ENCODE measurements at places on chromosomes 16 and 17.

DNA sequence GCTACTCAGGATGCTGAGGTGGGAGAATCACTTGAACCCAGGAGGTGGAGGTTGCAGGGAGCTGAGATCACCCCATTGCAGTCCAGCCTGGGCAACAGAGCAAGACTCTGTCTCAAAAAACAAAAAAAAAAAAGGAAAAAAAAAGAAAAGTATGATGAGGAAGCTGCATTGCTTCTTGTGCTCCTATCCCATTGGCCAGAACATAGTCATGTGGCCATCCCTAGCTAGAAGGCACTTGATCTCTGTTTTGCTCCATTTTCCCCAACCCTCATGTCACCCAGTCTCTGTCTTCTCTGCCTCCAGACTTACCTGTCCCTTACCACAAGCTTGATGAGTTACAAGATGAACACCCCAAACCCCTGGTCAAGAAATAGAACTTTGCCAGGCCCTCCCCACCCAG, 112.7 kb upstream of the TMEM97 start:
- DNase-seq = no peak

DNA sequence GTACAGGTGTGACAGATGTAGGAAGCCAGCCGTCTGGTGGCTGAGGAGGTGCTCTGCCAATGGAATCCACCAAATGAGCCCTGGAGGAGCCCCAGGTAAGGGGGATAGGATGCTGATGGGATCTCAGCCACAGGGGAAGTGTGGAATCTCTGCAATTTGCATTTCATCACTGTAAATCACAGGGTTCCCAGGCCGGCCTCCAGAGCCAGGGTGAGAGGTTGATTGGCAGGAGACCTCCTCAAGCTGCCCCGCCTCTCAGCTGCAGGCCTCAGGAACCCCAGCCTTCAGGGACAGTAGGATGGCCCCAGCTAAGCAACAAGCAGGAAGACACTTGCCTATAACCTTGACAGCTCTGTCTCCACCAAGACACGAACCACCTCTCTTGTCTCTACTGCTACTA, 39.4 kb downstream of the RTN4RL1 start:
- no peak for DNase-seq

DNA sequence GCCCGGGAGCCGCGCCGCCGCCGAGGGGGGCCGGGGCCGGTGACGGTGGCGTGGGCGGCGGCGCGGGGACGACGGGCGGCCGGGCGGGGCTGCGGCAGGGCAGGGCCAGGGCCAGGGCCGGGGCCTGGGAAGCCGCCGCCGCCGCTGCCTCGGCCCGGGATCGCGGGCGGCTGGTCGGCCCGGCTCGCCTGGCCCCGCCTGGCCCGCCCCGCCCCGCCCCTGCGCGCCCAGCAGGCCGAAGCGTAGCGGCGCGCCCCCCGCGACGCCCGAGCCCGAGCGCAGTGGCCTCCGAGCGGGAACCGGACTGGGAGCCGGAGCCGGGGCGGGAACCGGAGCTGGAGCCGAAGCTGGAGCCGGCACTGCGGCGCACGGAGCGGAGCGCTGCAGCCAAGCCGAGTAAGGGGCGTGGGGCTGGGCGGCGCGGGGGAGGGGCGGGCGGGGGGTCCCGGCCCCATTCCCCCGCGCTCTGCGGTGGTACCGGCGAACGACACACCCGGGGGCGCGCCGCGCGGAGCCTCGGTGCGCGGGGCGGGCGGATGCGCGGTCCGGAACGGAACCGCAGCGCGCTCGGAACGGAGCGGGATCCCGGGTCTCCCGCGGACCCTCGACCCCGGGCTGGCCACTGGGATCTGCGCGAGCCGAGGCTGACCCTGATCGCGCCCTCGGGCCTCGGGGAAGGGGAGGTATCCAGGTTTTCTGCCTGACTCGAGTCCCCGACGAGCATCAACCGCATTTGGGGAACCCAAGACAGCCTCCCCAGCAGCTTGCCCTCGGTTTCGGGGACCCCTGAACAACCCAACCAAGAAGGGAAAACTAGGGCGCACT, at the start of gene BEAN1:
Gene BEAN1, plus strand, starts transcription at position 260 of the 825 bp plus-strand sequence. CDS start 10,382 bp downstream, outside the sequence.
- DNase-seq = no peak

DNA sequence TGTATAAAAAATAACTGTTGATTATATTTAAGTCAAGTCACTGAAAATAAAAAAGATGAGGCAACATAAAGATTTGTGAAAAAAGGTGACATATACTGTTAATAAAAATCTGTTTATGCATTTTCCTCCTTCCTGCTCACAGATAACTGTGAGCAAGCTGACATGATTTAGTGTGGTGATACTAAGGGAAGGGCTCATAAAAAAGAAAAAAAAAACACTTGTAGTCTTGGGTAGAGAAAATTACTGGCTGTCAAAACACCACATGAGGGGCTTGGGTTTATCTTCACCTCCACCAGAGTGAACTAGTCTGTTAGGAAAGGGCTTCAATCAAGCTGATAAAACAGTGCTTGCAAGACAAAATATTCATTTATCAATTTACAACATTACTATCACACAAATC, 247.6 kb downstream of the CNTNAP4 start:
- DNase-seq = no peak

DNA sequence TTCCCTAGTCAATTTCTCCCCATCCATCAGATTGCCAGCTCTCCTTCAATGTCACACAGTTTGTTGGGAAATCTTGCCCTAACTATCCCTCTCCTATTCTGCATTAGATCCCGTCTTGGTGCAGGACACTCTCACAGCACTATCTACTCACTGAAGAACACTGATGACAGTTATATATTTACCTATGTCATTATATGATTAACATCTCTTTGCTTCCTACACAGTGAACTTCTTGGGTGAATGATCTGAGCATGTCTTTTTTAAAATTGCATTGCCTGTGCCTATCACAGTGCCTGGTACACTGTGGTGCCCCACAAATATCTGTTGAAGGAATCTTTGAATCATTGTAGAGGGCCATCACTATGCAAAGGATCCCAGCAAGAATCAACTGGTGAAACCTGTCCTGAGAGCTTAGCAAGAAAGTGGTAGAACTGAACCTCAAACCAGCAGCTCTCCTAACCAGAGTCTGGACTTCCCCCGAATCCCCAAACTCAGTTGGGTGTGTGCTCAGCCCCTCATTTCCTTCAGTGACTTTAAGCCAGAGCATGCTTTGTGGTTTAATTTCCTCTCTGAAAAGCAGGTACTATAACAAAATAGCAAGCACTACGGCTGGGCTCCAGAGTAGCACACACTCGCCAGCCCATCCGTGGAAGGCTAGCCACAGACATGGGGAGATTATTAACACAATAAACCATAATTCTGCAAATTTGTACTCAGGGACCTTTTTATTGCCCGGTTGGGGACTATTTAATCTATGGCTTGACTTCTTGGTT, 680.7 kb upstream of the SALL1 start:
- DNase-seq = peak; percentile 1

Measured in GM18507 (cell line).